ENCODE measurements at places on chromosomes 16 and 17.

- no peak for DNase-seq
Measured at GRCh38 chr17:57309479-57309878, 53.2 kb downstream of the MSI2 start.

DNA sequence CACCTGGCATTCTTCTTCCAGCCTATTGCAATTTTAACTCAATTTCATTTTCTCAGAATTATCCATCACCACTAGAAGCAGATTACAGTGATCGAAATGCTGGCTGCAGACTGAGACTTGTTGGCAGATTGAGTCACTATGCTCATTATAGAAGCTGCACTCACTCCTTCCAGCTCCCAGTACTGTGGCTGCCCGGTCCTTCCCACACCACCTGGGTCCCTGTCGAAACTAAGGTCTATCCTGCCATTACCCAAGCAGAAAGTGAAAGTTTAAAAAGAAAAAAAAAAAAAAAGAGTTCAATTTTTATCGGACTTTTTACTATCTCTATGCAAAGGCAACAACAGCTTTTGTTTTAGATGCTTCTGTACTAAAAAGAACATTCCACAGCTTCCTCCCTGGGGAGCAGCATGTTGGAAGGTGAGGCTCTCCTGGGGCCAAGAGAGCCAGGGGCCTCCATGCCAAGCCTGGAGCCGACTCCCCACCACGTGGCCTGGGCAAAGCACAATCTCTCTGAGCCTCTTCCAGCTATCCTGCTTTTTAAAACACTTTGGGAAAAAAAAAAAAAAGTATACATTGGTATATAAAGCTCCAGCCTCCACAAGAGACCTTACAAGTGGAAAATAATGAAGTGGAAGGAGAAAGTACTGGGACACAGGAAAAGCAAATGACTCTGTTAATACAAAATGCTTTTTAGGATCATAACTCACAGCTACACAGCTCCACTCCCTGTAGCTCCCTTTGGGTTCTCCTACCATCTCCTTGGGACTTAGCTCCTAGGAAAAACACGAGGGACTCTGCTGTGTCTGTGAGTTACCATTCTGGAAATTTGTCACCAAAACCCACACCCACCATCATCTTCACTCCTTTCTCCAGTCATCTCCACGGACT lies 77.8 kb downstream of the USP31 start:
- no peak for DNase-seq

DNA sequence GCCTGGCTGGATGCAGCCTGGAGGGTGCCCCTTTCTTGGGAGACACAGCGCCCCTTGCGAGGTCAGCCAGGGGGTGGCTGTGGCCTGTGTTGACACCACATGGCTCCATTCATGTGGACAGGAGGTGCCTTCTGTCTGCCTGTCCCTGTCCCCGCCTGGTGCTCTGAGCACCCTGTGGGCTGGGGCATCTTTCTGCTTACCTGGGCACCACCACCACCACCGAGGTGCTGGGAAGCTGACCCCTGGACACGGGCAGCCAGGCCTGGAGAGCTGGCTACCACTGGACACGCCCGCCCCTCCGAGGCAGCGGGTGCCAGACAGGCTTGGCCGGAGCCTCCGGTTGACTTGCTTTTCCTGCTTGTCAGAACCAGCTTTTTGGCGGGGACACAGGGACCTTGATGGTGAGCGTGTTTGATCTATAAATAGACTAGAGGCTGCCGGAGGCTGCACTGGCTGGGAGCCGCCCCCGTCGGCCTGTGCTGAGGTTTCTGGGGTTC lies 121.3 kb upstream of the GSE1 start:
- no peak for DNase-seq

GRCh38 chr16:75052481-75053202 lies 53.8 kb downstream of the ZNRF1 start:
- DNase-seq: no peak

DNA sequence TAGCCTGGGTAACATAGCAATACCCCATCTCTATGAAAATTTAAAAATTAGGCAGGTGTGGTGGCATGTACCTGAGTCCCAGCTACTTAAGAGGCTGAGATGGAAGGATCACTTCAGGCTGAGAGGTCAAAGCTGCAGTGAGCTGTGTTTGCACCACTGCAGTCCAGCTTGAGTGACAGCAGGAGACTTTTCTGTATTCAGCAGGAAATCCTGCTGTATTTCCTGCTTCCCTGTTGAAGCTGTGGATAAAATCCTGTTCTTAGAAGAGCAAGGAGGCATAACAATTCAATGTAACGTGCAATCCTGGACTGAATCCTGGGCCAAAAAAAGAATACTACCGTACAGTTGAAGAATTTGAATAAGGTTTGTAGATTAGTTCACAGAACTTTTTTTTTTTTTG lies 62.2 kb downstream of the FBXL20 start:
- DNase-seq: no peak

DNA sequence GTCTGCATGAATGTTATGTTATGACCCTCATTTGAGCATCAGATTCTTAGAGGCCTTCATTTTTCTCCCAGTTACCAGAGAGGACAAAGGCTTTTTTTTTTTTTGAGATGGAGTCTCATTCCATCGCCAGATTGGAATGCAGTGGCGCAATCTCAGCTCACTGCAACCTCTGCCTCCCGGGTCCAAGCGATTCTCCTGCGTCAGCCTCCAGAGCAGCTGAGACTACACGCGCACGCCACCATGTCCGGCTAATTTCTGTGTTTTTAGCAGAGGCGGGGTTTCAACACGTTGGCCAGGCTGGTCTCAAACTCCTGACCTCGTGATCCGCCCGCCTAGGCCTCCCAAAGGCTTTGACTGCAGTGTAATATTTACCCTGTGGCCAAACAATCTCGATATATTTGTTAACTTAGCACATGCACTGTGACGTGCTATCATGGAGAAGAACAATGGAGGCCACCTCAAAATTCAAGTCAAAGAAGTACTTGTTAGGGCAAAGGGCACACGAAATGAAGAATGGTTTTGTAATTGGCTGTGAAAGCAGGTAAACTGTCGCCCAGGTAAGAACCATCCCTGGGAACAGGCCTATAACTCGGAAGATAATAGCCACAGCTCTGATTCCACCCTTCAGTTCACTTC lies 303.4 kb downstream of the SLC39A11 start:
- no peak for DNase-seq

DNA sequence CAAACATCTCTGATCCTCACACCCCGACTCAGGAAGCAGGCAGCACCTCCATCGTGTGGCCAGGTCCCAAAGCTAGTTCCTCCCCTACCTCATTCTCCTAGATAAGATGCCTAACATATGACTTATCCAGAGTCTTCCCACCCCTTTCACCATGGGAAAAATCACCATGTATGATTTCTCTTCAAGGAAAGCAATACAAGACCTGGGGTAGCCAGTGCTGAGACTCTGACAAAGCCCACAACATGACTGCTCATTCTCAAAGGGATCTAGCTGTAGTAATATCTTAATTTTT lies 45.1 kb downstream of the CMTM4 start:
- no peak for DNase-seq

- no peak for DNase-seq
Measured at GRCh38 chr16:53404959-53405358, 29.3 kb upstream of the RBL2 start.

DNA sequence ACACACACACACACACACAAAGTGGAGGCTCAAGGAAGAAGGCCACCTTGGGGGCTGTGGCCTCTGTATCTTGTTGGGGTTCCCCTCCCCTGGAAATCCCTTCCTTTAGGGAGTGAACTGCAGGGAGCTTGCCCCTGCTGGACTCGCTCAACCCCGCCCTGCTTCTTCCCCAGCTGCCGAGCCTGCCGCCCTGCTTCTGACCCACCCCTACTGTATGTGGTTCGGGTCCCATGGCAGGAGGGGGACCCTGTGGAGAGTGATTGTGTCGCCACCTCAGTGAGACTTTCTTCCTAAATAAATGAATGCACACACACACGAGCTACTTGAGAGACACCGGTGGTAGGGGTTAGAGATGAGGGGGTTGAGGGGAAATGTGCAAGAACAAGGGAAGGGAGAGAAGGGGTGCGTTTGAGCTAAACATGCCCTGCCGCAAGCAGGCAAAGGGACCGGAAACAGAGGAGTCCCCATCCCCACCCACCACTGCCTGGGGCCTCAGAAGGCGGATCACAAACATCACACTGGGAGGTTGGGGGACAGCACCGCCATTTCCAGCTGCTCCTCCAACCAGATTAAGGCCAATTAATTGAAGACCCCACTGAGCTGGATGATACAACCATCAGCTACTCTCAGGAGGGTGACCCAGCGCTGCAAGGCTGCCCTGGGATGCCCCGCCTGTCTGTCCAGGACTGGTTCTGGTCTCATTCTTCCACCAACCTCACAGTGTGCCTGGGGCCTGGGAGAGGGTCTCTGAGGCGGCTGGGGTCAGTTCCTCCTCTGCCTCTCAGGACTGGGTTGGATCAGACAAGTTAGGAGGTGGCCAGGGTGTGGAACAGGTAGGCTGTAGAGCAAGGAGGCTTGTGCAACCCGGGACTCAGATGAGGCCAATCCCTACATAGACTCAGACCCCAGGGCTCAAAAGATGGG lies 98.9 kb downstream of the SDK2 start:
- no peak for DNase-seq

- DNase-seq: no peak
Measured at GRCh38 chr17:55654821-55655220, 67.8 kb downstream of the TMEM100 start.

GRCh38 chr17:76539631-76540271 lies at the start of gene PRCD:
Gene PRCD, plus strand, starts transcription at chr17:76540044. Its CDS starts 98 bp downstream, at chr17:76540142.
- DNase-seq: no peak

DNA sequence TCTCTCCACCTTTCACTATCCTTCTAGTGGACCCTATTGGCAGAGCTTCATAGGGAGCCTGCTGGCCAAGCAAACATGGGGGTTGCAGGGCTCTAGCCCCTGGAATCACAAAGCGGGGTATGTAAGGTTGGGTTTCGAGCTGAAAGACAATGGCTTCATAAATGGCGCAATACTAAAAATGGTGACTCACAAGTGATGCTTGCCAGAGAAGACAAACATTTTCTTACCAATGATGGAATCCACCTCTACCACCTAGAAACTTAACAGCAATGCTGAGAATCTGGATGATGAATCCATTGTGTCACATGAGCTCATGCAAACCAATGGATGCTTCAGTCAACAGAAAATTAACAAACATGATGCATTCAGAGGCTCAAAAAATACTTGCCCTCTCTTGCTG lies 375.3 kb upstream of the PSMD7 start:
- no peak for DNase-seq

All from NCI-H2081 treated with DMSO at 0.1 percent for 48 hours (cell line).